CD4-positive, alpha-beta T cell treated with Interleukin-10 for 1 hour (primary cell): ENCODE measurements at places on chromosomes 12 and 14.
A peak's percentile ranks its signal among the peaks of the same experiment; 100 is the strongest.

DNA sequence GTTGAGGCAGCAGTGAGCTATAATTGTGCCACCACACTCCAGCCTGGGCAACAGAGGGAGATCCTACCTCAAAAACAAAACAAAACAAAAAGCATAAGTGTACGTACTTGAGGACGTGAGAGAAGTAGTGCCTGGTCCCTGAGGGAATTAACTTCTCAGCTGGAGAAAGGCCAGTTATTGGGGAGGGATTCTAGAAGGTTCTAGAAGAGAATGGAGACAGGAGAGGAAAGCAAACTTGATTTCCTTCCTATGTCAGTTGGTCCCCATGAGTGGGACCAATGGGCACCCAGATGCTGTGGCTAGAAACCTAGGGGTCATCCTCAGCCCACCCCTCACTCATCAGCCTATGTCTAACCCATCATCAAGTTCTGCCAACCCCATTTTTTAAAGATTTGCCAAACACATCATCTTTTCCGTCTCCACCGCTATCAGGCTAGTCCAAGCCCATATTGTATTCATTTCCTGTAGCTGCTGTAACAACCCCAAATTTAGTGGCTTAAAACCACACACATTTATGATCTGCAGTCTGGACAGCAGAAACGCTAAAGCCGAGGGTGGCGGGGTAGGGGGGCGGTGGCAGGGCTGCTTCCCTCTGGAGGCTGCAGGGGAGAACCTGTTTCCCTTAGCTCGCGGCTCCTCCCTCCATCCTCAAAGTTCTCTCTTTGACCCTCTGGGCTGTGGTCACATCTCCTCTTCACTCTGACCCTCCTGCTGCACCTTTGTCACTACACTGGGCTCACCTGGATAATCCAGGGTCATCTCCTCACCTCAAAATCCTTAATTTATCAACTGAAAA, 7.2 kb upstream of the RBM19 start:
- no peak for DNase-seq

- DNase-seq = no peak
Measured at GRCh38 chr12:94670898-94671297, 20.5 kb upstream of the TMCC3 start.

DNA sequence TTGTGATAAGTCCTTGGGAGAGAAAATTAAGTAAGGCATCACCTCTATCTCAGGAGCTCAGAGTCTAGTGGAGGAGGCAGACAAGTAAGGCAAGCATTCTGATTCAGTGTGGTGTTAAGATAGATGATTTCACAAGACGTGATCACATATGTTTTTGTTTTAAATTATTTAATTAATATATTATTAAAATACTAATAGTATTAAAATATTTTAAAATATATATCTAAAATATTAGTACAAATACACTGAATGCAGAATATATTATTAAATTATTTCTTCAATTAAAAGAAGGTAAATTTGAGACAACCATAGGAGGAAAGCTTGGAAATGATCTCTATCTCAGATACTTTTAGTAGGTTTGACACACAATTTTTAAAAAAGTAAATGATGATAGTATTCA, 51.5 kb upstream of the ANO4 start:
- DNase-seq = no peak

- DNase-seq = no peak
Measured at GRCh38 chr14:101451166-101451565, 110.1 kb upstream of the DIO3 start.

- no peak for DNase-seq
Measured at GRCh38 chr12:83477696-83478095, 791.0 kb downstream of the TMTC2 start.

- DNase-seq = no peak
Measured at GRCh38 chr12:60926256-60926655, 1330.4 kb downstream of the SLC16A7 start.

DNA sequence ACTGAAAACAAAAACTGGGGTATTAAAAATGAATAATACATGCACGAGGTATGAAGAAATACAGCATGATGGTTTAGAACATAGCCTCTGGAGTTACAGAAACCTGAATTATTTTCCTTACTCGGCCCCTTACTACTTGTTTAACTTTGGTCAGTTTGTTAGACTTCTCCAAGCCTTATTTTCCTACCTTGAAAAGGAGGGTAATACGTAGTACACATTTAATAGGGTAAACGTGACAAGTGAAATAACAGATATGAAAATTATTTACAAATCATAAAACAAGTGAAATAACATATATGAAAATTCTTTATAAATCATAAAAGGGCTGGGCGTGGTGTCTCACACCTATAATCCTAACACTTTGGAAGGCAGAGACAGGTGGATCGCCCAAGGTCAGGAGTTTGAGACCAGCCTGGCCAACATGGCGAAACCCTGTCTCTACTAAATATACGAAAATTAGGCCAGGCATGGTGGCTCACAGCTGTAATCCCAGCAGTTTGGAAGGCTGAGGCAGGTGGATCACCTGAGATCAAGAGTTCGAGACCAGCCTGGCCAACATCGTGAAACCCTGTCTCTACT, 11.4 kb upstream of the PKP2 start:
- DNase-seq = no peak

- no peak for DNase-seq
Measured at GRCh38 chr12:109579639-109580038, 6.0 kb downstream of the MVK start.

DNA sequence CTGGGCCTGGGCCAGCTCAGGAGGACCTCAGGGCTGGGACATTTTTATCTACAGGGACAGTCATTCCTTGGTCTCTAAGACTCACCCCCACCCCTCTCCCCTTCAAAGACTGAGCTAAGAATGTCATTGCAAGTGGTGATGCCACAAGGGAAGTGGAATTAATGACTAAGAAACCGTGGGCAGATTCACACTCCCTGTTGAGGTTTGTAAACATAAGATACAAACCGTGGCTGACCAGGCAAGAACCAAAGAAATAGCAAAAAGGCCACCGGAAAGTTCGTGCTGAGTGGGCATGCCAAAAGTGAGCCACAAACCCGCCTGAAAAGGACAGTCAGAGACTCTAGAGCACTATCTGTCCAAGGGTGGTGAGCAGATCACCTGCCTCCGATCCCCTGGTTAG, 25.7 kb downstream of the NUAK1 start:
- DNase-seq = no peak

DNA sequence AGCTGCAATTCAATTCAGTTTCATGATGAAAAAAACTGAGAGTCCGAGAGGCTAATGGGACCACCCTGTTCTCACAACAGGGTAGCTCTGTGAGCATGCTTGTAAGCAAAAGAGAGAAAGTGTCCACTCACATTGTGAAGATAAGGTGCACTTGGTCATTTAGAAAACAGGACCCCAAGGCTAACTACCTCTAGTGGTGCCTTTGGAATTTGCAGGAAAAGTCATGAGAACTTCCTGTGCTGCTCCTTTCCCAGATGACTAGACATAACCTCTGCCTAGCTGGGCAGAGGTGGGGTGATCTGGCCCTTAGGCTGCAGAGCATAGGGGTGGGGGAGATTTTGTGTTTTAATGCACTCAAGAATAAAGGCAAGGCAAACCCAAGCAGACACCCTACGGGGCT, 118.9 kb downstream of the STAB2 start:
- DNase-seq = no peak

- DNase-seq = no peak
Measured at GRCh38 chr12:85759091-85759490, 77.1 kb downstream of the RASSF9 start.

- DNase-seq = no peak
Measured at GRCh38 chr14:61435563-61436337, 114.4 kb downstream of the PRKCH start.

DNA sequence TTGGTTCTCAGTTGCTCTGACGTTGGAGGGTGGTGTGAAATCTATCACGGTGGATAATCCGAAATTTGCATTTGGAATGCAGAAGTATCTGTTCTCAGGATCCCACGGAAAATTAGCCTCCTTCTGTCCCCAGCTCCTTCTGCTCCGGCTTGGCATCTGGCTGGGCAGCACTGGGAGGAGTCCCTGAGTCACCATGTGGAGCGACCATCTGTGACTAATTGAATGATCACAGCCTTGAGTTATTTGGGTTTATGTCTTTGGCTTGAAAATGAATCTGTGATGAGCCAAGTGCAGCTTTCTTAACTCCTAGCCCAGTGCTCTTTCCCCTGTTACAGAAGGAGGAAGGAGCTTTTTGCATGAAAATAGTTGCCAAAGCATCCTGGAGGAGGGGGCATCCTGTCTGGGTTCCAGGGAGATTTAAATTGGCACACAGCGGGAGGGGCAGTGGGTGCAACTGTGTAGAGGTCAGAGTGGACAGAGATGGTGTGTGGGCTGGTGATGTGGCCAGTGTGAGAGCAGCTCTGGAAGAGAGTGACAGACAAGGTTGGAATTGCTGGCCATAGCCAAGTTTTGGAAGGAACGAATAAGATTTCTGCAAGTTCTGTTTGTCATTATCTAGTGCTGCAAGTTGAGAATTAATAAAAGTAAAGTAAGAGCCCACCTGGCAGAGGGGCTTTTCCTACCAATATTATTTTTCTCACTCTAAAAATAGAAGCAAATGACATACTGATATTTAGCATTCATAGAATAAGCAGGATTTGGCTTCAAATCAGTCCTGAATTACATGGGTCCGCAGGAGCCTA, 74.4 kb downstream of the SLC24A4 start:
- no peak for DNase-seq

GRCh38 chr14:23147676-23148075, 28.6 kb upstream of the CEBPE start:
- DNase-seq = no peak

GRCh38 chr12:45668641-45669040, 60.9 kb upstream of the ARID2 start:
- no peak for DNase-seq

GRCh38 chr12:122005252-122005776, 16.4 kb upstream of the BCL7A start:
- DNase-seq = no peak

GRCh38 chr12:103691063-103691462, 104.0 kb downstream of the STAB2 start:
- no peak for DNase-seq

DNA sequence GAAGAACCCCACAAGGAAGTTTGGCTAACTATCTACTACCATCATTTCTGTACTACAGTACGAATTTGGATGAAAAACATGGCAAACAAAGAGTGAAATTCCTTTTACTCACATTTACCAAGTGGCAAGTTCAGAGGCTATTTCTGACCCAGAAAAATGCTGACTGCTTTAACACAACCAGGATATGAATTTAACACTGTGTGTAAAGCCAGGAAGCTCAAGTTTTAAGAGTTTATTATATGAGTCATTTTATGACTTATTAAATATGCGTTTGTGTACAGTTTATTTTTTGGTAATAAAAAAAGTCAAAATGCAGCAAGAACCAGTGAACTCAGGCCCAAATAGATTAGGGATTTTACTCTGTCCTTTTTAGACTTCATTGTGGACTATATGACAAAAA, 58.4 kb upstream of the STAC3 start:
- no peak for DNase-seq

- DNase-seq = no peak
Measured at GRCh38 chr12:78584695-78585094, 279.9 kb upstream of the SYT1 start.

- peak; percentile 8 for DNase-seq
Measured at GRCh38 chr12:70660620-70661219, 23.5 kb upstream of the PTPRB start.

GRCh38 chr12:1879633-1880032, 38.8 kb downstream of the CACNA2D4 start:
- no peak for DNase-seq

DNA sequence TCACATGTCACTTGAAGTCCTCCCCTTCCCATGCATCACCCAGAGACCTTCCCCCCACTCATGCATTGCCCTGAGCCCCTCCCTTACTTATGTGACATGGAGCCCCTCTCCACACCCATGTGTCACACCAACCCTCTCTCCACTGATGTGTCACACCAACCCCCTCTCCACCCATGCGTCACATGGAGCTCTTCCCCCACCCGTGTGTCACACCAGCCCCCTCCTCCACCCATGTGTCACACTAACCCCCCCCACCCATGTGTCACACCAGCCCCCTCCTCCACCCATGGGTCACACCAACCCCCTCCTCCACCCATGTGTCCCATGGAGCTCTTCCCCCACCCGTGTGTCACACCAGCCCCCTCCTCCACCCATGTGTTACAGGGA, 30.4 kb downstream of the RTL1 start:
- DNase-seq = no peak

- DNase-seq = no peak
Measured at GRCh38 chr14:57491640-57492039, 2.0 kb downstream of the CCDC198 start.

DNA sequence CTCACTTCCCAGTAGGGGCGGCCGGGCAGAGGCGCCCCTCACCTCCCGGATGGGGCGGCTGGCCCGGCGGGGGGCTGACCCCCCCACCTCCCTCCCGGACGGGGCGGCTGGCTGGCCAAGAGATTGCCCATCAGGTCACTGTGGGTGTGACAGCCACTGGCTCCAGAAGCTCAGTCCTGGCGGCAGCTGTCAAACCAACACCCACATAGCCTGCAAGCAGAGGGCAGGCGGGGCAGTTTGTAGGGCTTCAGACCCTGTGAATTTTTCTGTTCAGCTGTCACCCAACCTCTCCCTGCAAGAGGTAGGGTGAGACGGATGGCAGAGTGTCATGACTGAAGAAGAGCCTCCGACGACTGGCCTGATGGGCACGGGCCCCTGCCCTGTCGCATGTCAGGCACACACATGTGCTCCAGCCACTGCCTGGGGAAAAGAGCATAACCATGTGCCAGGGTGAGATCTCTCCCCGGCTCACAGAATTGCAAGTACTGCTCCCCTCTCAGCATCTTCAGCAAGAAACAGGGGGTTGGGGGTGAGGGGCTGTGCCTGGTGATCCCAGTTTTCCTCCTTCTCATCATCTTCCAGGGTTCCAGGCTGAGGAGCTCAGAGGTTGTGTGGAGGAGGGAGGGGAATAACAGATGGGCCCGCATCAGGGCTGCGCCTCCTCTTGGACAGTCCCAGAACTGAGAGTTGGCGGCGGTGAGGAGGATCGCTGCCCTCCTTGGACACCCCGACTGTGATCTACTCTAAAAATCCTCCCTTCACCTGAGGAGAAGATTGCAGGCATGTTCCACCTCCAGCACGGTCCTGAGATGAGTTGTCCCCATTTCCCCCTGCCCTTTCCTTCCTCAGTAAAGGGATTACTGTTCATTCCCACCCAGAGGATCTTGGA, 11.2 kb upstream of the PRPH start:
- DNase-seq = no peak

GRCh38 chr14:89899291-89899690, 55.2 kb downstream of the EFCAB11 start:
- no peak for DNase-seq
